ENCODE measurements at places on chromosomes 16 and 17.

DNA sequence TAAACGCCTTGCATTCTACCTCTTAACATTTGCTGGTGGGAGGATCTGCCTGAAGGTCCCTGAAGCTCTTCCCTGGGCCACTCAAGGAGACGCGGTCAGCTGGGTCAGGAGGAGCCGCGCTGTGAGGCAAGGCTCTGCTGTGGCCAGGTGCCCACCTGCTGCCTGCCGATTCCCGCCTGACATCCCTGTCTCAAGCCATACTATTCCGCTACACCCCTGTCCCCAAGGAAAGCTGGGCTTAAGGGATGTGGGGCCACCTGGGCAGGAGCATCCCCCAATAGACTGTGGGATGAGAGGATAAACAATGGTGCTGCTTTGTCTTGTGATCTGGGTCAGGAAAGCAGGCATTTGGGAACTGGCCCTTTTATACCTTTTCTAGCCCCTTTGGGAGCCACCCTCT is 5.1 kb downstream of the TPPP3 start:
- DNase-seq: no peak

DNA sequence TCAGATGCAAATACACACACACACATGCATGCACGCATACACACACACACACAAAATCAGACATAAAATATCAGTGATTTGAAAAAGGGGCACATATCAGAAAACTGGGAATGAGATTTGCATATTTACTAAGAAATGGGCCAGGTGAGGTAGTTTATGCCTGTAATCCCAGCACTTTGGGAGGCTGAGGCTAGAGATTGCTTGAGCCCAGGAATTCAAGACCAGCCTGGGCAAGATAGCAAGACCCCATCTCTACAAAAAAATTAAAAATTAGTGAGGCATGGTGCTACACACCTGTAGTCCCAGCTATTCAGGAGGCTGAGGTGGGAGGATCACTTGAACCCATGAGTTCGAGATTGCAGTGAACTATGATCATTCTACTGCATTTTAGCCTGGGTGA is 22.4 kb upstream of the PNPO start:
- DNase-seq: no peak

DNA sequence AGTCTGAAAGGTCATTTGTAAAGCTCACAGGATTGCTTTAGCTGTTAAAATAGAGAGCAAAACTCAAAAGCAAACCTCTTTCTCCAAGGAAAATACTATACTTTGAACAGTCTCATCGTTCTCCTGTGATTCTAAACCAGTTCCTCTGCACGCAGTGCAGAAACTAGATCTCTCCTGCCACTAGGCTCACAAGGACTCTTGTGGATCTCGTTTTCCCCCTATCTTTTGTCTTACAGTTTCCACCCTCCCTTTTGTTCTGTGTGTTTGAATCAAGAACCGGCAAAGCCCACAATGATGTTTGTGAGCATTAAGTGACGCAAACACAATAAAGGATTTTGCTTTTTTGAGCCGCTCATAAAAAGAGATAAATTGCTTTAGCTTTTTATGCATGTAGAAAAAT is 1103.5 kb upstream of the RBFOX1 start:
- DNase-seq: no peak

DNA sequence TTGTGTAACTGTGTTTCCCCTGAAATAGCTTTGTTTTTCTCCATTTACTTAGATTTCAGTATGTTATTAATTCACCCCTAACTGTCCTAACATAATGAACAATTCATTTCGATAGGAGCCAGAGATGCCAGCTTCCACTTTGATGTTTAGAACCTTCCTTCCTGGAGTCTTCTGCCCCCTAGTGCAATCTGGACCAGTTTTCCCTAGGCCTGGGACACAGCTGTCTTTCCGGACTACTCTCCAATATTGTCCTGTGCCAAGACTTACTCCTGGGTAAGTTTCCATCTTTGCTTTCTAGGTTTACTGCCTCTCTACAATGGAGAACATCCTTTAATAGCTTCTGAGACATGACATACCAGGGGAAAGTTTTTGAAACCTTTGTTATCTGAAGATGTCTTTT is 12.8 kb downstream of the RECQL5 start:
- no peak for DNase-seq

DNA sequence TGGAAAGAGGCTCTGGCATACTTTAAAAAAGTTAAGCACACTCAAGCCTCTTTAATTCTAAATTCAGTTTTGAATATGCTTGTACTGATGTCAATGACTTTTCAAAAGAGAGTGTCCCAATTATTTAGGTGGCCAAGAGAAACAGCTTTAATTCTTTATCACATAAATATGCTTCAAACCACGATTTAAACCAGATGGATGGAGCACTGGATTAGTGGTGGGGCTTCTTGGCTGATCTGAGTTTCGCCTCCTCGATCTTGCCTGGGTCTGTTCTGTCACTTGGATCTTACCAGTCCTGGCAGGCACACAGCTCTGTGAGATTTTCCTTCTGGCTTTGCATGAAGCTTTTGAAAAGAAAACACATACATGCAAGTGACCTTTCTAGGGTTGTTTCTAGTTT is 467.8 kb downstream of the MAF start:
- no peak for DNase-seq

DNA sequence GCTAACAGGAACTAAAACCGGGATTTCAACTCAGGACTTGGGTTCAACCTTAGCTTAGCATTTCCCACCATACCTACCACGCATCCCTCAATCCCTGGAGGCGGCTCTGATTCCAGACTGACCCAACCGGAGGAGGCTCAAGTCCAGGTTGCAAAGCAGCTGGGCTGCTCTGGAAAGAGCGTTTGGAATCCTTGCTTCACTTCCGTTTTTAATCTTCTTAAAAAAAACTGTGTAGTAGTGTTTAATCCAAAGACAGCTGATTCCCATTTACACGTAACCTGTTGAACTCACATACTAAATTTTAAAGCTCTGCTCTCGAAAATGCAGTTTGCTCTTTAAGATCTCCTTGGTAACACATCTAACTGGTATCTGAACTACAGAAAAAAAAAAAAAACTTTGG is 50.0 kb downstream of the NXN start:
- no peak for DNase-seq

GRCh38 chr17:21008160-21008915 is 34.5 kb downstream of the USP22 start:
- no peak for DNase-seq

- DNase-seq: no peak
These were observed 1.5 kb downstream of the PITPNM3 start for GRCh38 chr17:6554871-6555330.

DNA sequence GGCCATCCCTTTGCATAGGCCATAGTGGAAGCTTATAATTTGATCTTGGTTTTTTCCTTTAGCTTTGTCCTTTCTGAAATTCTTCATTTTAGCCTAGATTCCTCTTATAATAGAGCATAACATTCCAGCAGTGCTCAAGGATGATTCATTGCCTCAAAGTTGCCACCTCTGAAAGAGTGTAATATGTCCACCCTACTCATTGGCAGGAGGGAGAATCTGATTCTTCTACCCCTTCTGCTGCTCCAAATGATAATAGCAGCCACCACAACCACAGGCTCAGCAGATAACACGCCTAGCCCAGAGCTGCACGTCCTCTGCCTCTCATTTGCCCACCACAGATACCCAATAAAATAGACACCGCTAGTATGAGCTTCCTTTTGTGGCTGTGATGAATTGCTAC is 337.4 kb upstream of the HSBP1 start:
- no peak for DNase-seq

GRCh38 chr17:50118076-50118827 is 11.7 kb downstream of the SAMD14 start:
- no peak for DNase-seq

DNA sequence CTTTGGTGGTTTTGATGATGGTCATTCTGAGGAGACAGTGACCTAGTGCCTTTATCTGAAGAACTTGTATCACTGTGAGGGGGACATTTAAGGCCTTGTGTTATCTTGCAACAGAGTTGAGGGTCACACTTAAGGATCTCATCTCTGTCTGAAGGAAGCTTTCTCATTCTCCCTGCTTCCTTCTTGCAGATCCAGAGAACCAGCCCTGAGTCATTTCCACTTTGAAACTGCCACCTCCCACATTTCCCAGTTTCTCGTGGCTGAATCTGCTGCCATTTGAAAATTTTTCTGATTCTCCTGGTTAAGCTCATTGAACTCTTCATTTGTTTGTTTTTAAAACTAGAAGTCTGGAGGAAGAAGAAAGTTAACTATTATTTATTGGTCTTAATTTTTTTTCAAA is 190.2 kb upstream of the CDH11 start:
- no peak for DNase-seq

GRCh38 chr16:88988980-88989811 is 12.2 kb upstream of the CBFA2T3 start:
- DNase-seq: no peak

DNA sequence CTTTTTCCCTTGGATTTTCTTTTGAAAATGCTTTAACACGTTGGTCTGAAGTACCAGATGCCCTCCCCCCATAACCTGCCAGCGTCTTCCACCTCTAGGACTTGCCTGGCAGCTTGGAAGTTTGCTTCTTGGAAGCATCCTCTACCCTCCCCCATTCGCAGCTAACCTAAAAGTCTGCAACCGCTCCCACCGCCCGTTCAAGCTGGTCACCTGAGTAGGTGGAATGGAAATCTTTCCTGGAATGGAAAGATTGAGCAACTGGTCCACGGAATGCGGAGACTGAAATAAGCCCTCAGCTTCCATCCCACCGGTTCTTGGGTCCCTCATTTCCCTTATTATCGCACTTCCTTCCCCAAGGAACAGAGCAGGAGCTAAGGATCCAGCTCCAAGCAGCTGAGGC is 31.4 kb downstream of the HS3ST3B1 start:
- DNase-seq: no peak

DNA sequence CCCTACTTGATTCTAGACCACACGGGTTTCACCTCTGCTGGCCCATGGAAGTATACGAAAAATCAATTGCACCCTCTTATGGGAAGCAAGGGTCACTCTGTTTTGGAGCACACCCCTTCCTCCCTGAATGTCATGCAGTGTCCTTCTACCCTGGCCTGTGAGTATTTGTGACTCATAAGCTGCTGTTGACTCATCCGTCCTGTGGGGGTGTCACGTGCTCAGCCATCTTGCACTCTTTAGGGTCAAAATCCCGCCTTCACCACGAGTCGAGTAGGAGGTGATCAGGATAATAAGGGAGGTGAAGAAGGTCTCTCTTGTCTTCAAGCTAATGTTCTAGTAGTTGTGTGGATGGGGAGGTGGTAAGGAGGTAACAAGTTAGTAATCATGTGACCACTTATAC is 341.0 kb upstream of the EEF2KMT start:
- DNase-seq: no peak

DNA sequence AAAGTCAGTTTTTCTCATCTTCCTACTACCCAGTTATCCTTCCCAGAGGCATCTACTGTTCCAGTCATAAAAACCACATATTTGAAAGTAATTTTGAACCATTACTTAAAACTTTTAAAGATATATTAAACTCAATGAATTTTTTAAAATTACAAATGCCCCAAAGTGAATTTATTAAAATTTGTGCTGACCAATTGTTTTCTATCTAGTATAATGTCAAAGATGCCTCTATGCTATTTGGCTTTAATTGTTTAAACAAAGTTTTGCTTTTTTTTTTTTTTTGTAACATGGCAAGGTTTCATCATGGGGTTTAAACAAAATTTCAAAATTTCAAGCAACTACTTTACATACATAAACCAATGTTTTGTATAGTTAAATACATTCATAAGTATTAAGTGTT is 60.7 kb downstream of the FBXL20 start:
- no peak for DNase-seq
